ENCODE measurements at places on chromosomes 3 and 15. TPM values are rescaled to one million over a fixed set of nuclear protein-coding genes. Genes with fewer than 3 reads are reported as not detected.

The LRCH3 gene
- total RNA-seq = 58.0 TPM

The MLF1 gene
- 0.87 TPM for total RNA-seq

The MESP2 gene
- not detected for total RNA-seq

The GABRA5 gene
- total RNA-seq = not detected

DNA sequence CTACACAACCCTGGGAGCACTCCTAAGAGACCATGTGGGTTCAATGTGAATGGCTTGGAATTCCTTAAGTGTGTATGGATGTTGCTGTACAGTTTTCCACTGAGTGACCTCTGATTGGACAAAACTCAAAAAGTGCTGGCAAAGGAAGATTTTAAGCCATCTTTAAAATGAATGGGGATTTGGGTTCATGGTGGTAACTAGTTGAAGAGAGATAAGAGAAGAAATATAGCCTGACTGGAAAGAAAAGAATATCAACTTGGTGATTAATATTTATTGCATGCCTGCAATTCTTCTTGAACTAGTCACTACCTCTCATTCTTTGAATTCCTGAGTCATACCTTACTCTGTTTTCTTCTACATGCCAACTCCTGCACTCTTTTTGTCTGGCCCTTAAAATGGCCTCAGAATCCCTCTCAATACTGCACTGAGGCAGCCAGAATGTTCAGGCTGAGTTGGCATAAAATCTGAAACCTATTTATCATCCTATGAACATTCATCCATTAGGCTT, 124.7 kb downstream of the RPL22L1 start:
- no peak for DNase-seq

DNA sequence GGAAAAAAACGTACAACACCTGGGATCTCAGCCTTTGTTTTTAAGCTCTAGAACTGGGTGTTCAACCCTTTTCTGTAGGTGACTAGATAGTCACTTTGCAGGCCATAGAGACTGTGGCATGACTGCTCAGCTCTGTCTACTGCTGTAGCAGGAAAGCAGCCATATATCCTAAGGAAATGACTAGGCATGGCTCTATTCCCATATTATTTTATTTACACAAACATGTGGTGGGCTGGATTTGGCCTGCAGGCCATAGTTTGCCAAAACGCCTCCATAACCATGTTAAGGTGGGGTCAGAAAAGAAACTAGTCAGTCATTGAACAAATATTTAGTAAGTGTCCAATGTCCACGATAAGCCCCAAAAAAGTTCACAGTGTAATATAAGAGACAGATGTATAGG, 452.5 kb downstream of the MCTP2 start:
- DNase-seq = no peak

GRCh38 chr3:111691293-111691909, 96.3 kb upstream of the ZBED2 start:
- DNase-seq = no peak

- DNase-seq = no peak
Measured at GRCh38 chr15:60091157-60091556, 87.0 kb downstream of the FOXB1 start.

DNA sequence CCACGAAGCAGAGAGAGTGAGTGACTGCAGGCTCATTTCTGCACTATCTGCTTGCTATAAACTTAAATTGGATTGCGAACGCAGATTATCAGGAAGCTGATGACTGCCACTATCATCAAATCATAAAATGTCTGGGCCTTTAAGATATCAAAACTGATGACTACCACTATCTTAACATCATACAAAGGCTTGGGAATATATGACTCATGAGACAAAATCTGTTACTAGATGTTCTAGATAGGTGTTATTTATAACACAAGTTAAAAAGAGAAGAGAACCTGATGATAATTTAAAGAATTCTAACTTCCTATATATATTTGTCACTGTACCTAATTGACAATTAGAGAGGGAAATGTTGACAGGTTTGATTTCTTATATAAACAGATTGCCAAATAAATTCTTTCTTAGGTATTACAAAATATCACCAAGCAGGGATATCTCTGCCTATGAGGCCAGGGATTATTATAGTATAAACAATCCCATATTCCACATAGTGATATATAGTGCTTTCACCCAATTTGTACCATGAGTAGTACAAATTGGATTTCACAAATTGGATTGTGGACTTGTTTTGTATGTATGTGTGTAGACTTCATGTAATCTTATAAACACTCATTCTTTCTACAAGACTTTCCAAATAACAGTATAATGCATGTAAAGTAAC, 1157.2 kb downstream of the ROBO1 start:
- DNase-seq = no peak

GRCh38 chr3:52090131-52090932, 34.0 kb upstream of the DUSP7 start:
- DNase-seq = no peak

All from activated CD4-positive, alpha-beta T cell treated with anti-CD3 and anti-CD28 coated beads, Interleukin-2, amount 10 ng/mL, durations not matched to agents 7 days and 5 days (primary cell).